BJ (cell line): ENCODE measurements at places on chromosomes 5 and 9.

- no peak for DNase-seq
These were observed 16.3 kb downstream of the RAB3C start for GRCh38 chr5:58599217-58599616.

GRCh38 chr5:89034588-89034987 is 151.6 kb upstream of the MEF2C start:
- no peak for DNase-seq

- no peak for DNase-seq
These were observed 61.4 kb downstream of the PCDH1 start for GRCh38 chr5:141816598-141817399.

GRCh38 chr9:33426843-33427293 is 20.5 kb downstream of the AQP3 start:
- no peak for DNase-seq

DNA sequence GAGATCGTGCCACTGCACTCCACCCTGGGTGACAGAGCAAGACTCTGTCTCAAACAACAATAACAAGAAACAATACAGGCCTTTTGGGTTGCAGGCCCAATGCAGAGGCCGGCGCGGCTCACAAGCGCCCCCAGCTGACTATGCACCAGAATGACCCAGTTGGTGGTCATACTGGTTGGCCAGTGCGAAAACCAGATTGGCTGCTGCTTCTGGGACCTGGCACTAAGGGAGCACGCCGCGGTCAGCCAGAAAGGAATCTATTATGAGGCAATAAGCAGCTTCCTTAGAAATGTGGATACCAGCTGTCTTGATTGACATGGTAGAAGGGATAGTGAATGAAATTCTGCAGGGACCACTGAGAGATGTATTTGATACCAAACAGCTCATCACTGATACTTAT is 35.0 kb downstream of the RANBP17 start:
- no peak for DNase-seq

GRCh38 chr9:14962193-14962882 is 52.1 kb upstream of the FREM1 start:
- no peak for DNase-seq

DNA sequence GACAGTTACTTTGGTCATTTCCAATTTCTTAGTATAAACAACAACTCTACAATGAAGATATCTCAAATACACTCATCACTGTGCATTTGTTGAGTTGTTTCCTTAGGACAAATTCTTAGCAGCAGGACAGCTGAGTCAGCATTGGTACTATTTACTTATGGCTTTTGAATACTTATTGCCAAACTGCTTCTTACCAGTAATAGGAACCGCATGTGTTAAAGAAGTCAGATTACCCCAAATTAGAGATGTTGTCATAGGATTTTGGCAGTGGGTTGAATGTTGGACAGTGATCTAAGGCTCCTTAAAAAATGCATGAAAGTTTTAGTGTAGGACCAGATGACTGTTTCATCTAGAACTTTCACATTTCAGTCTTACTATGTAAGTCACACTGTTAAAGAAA is 280.1 kb upstream of the DMRT1 start:
- peak; percentile 30 for DNase-seq

- DNase-seq = no peak
These were observed 12.5 kb upstream of the ZDHHC11 start for GRCh38 chr5:863244-863805.

DNA sequence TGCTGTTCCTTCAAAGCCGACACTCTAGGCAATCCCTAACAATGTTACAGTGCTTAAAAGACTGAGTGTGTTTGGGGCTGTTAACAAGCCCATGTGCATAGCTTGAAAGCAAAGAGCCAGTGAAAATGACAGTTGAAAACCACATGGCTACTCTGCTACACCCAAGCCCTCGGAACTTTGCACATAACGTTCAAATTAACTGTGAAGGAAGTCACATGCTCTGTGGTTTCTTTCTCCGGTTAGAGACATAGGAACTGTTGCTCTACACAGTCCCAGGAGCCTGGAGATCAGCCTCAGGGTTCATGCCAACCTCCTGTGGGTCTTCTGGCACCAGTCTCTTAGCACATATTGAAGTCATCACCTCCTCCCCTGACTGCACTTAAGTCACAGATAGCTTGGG is 51.1 kb downstream of the C9orf152 start:
- DNase-seq = peak; percentile 59

- no peak for DNase-seq
These were observed 500.0 kb downstream of the DIRAS2 start for GRCh38 chr9:90142580-90142979.

DNA sequence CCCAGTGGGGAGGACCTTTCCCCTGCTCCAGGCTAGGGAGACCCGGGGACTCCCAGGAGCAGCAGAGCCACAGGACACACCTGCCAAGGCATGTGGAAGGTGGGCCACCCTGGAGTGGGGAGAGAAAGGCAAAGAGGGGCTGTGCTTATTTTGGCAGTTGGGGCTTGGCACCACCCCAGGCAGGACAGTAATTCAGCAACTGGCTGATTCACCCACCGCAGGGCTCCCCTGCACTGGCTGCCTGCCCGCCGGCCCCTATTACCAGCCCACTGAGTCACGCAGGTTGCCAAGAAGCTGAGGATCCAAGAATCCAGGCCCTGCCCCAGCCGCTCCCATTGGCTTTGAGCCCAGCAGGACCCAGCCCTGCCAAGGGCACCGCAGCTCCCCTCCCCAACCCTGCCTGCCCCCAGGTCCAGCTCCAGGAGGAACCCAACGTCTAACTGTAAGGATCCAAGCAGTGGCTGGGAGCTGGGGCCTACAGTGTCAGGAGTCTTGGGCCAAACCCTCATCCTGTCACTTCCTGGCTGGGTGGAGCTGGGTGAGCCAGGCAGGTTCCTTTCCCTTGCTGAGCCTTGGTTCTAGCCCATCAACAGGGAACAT is 14.2 kb upstream of the RALGDS start:
- no peak for DNase-seq

DNA sequence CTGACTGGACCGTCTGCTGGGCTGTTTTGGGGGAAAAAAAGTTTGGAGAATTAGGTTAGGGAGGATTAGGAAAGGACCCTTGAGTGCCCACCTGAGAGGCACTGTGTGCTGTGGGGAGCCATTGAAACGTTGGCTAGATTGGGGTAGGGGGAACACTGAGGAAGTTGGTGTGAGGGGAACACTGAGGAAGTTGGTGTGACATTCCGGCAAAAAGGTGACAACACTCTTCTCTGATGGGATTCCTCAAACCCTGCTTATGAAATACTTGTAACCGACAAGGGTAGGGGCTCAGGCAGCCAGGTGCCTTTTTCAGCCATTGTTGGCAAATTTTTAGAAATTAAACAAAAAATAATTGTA is 1.0 kb downstream of the CYSTM1 start:
- DNase-seq = no peak

DNA sequence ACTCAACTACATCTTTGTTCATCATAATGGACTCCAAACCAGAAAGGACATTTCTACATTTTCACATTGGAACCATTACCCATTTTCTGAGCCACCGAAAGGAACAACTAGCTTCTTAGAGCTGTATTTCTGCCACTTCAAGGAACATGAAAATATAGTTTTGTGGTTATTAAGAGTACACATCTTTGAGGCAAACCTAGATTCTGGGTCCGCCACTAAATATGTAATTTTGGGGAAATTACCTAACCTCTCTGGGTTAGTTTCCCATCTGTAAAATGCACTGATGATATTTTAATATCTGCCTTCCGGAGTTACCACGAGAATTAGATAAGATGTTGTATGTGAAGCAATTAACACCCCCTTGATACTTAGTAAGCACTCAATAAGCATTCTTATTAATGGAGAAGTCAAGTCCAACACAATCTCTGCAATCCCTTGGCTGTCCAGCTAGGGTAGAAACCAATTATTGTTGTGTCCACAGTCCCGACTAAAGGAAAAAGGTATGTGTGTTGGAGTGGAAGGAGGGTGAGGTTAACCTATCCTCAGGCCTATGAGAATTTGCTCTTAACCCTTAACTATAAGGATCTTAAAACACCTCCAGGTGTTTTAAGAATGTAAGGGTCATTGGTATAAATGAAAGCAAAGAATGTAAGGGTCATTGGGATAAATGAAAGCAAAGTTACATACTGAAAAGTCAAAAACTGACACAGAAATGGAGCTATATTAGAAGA is 94.0 kb upstream of the PTGER4 start:
- no peak for DNase-seq

DNA sequence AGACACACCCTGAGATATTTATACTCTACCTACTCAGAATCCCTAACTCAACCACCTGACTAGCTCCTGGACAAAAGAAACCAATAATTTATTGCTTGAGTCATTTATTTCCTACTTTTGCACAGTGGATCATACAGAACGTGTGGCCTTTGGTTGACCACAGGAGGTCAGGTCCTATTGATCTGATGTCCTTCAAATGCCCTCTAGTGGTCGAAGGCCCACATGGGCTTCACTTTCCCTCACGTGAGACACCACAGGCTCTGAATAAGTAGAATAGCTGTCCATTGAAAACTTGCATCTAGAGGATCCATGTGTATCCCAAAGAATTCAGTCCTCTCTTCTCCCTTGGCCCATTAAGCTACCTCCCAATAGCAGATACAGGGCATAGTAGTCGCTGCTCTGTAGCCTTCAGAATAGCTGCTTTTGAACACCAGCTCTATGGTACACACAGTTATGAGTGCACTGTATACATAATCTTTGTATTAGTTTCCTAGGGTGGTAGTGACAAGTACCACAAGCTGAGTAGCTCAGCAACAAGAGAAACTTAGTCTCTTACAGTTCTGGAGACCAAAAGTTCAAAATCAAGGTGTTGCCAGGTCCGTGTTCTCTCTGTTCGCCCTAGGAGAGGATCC is 177.6 kb upstream of the SMARCA2 start:
- no peak for DNase-seq

DNA sequence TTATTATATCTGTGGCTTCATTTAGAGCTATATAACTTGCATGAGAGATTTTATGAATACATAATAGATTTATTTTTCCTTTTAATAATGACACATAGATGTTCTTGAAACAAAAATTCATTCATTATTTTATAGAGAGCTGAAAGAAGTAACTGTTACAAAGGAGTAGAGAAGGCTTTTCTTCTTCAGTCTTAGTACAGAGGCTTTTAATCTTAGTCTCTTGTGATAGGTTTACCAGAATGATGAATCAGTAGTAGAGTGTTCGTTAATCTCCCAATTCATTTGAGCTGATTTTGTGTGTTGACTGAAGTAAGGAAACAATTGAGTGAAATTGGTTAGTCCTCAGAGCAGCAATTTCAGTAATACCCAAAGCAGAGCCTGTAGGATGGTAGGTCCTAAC is 1284.1 kb upstream of the ACO1 start:
- no peak for DNase-seq

DNA sequence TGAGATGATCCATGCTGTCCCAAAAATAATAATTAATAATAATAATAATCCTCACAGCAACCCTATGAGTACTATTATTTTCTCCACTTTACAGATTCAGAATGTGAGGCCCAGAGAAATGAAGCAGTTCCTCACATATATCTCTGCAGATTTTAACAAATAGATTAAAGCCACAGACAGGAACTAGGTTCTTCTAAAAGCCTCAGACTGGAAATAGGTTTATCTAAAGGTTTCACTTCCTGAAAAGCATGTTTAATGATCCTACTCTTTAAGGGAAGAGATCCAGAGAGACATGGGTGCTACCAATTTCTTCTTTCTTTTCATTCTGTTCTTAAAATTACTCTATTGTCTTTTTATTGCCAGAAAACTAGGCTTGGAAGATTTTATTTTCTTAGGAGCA is 1079.4 kb upstream of the COX7C start:
- no peak for DNase-seq

GRCh38 chr5:136076881-136077445 is 48.2 kb downstream of the TGFBI start:
- no peak for DNase-seq

DNA sequence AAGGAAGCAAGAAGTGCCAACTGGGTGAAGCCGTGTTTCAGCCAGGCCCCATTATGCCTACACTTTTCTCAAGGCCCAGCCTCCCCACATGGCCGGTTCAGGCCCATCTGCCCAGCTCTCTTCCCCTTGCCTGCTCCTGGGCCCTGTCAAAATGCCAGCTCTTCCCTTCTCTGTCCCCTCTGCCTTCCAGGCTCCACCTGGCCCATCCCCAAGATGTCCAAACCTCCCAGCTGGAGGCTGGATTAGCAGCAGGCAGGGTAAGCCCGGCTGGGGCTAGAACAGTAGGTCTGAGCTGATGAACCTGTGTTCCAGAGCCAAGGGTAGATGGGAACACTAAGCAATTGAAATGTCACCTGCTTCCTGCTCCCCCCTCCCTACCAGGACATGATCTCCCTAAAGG is 64.1 kb upstream of the HSPA9 start:
- no peak for DNase-seq

GRCh38 chr5:172597755-172598155 is 43.3 kb upstream of the NEURL1B start:
- DNase-seq = no peak

DNA sequence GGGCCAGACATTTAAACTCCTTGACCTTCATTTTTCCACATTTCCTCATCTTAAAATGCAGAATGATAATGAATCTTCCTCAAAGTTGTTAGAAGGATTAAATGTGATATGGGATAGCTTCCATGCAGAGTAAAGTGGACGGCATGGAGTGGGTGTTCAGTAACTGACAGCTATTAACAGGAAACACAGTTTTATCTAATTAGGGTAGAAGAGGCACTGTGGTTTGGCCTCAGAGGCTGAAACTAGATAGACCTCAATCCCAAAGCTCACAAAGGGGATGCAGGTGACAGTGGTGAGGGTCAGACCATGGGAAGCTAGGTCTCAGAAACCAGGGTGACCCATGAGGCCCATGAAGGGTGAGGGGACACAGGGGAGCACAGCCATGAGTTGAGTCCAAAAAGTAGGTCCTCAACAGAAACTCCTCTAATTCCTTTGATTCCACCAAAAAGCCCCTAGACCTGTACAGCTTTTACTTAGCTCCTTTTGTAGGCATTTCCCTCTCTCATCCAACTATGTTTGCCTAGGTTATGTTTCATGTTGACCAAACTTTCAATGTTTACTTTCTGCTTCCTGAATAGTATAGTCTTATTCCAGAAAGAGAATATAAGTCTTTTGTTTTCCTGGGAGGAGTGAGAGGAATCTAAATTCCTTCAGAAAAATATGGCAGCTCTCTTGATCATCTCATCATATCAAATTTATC is 27.9 kb upstream of the GLDC start:
- DNase-seq = no peak

GRCh38 chr5:163569284-163569683 is 63.9 kb downstream of the MAT2B start:
- no peak for DNase-seq

GRCh38 chr5:141628175-141628788 is 8.4 kb downstream of the HDAC3 start:
- DNase-seq = no peak

DNA sequence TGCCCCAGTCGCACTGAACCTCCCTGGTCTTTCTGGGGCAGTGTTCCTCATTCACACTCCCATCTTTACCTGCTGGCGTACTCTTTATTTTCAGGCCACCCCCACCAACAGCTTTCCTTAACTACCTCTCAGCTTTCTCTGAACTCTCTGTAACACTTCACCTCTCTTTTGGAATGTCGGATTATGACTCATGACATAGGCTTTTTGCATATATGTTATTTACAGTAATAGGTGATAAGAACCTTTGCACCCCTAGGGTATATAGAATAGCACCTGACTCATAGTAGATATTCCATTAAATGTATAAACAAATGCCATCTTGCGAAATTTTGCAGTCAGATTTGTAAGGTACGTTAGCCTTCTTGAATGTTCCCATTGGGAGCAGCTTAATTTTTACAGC is 52.9 kb upstream of the MIER3 start:
- no peak for DNase-seq
